ENCODE measurements at places on chromosomes 16 and 17. TPM values are rescaled to one million over a fixed set of nuclear protein-coding genes. Genes with fewer than 3 reads are reported as not detected.

GRCh38 chr17:49359990-49360795 is 1.9 kb downstream of the ZNF652 start:
- DNase-seq = no peak

DNA sequence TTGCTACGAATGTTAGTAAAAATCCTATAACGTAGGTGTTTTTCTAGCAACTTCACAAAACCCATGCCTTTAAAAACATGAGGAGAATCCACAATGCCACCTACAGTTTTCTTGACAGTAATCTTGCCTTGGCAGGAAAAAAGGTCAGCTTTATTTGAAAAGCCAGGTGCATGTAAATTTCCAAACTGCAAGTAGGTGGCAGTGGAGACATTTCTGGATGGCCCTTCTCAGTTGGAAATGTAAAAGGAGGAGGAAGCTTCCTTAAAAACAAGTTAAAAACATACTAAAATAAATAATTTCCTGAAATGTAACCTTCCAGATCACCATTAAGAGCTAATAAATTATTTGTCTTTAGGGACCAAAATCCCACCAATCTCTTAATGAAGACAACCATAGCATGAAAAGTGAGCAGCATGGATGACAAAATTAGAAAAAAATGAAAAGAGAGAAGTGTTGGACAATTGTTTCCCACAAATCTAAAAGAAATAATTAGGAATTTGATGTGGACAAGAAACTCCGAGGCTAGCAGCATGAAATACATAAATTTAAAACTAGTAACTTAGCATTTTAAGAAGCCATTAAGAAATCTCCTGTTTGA is 152.2 kb downstream of the SNX11 start:
- no peak for DNase-seq

- no peak for DNase-seq
These were observed 430 bp downstream of the HAPSTR1 start for GRCh38 chr16:9091867-9092281.

DNA sequence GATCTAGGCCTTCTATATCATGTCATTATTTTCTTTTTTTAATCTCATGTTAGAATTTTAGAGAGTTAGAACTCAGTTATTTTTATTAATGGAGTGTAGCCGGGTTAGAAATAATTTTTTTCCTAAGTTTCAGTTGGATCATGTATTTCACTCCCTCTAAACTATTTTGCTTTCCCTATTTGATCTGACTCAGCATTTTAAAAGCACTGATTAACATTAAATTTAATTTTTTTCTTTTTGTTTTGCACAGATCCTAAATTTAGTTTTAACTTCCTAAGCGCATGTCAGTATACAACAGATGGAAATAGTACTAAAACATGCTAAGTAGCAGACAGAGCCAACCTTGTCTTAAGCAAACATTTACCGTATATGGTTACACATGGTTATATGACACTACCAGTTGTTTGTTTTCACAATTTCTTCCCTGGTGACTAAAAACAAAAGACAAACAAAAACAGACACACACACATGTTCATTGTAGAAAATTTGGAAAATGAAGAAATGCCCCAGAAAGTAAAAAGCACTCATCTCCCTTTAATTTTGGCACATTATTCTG is 33.6 kb upstream of the RAB11FIP4 start:
- DNase-seq = no peak

- no peak for DNase-seq
These were observed 39.6 kb upstream of the RHOT1 start for GRCh38 chr17:32102646-32103186.

DNA sequence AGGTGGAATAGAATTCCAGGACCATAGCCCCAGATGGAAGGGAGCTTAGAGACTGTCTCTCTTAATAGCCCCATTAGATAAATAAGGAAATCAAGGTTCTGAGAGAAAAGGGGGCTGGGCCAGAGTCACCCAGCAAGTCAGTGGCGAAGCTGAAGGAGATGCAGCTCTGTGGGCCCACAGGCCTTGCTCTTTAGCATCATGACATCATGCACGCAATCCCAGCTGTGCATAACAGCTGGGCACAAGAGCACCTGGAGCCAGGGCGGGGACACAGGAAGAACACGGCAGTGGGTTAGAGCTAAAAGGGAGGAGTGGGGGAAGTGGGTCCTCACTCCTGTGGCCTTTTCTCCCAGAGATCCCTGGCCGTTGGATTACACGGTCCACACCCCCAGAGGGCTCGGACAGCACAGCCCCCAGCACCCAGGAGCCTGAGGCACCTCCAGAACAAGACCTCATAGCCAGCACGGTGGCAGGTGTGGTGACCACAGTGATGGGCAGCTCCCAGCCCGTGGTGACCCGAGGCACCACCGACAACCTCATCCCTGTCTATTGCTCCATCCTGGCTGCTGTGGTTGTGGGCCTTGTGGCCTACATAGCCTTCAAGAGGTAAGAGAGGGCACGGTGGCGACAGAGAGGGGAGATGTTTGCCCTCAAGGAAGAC is 15.1 kb downstream of the NGFR start:
- DNase-seq = no peak

DNA sequence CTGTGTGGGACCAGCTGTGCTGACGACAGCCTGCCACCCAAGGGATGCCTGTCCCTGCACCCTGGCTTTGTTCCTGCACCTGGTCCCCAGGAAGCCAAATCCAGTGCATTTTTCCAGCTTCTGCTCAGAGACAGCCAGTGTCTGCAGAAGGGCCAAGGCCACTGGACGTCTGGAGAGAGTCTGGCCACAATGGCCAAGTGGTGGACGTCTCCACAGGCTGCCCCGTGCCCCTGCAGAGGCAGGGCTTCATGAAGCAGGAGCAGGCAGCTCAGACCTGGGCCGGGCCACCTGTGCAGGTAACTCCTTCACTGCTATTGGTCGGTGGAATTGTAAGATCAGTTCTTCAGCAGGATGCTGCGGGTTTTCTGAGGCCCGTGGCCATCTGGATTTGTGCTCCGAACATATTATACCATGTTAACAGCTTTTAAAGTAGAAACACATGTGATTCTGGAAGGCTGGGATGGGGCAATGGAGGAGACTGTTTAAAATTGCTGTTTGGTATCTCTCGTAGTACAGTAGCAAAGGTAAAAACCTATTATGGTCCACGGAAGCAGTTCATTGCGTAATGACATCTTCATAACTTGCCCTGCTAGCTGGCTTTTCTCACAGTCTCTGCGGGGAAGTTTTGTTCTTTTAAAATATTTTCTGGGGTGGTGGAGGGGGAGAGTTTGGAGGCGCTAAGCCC is 185.3 kb downstream of the CCDC182 start:
- no peak for DNase-seq

GRCh38 chr17:81697261-81698044 is 5.7 kb upstream of the MRPL12 start:
- DNase-seq = no peak

DNA sequence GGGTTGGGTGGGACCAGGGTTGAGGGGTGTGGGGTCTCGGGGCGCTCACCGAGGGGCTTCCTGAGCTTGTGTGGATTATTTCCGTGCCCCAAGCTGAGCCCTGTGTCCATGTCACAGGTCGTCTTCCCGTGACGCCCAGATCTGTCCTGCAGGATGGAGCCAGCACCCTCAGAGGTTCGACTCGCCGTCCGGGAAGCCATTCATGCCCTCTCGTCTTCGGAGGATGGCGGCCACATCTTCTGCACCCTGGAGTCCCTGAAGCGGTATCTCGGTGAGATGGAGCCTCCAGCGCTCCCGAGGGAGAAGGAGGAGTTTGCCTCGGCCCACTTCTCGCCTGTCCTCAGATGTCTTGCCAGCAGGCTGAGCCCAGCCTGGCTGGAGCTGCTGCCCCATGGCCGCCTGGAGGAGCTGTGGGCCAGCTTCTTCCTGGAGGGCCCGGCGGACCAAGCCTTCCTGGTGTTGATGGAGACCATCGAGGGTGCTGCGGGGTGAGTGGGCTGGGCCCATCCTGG is 1.0 kb downstream of the TELO2 start:
- no peak for DNase-seq

GRCh38 chr17:63495491-63495890 is 18.6 kb downstream of the ACE start:
- no peak for DNase-seq

- no peak for DNase-seq
These were observed 13.8 kb downstream of the SMIM5 start for GRCh38 chr17:75647061-75647460.

- no peak for DNase-seq
These were observed 3.4 kb upstream of the MLLT6 start for GRCh38 chr17:38701504-38702165.

DNA sequence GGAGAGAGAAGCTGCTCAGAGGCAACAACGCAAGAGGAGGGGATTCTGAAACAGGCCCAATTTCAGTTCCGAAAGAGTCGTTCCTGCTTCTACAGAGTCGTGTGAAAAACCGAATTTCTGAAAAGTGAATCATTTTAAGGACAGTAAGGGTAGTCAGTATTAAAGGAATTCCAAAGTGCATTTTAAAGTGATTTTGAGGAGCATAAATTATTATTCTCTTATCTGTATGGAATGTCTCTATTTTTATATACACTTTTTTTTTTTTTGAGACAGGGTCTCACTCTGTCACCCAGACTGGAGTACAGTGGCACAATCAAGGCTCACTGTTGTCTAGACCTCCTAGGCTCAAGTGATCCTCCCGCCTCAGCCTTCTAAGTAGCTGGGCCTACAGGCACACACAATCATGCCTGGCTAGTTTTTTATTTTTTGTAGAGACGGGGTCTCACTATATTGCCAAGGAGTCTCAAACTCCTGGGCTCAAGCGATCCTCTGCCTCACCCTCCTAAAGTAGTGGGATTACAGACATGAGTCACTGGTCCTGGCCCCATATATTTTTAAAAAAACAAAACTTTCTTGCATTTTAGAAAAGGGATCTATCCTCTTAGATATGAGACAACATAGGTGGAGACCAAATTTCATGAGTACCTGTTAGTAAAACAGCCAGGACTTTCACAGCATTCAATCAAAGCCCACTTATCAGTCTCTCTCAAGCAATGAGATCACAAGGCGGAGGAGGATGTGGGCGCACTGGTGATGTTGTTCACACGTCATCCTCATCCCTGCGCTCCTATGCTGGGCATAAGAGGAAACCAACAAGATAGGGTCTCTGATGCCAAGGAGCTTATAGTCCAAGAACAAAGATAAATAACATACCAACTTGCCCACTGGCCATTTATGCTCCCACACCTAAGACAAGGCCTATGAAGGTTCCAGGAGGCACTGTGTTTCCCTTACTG is 53.2 kb downstream of the SMG6 start:
- DNase-seq = no peak

- peak; percentile 55 for DNase-seq
These were observed 181.3 kb downstream of the IRF8 start for GRCh38 chr16:86080131-86080875.

- DNase-seq = no peak
These were observed 14.4 kb downstream of the CACNB1 start for GRCh38 chr17:39183045-39183444.

DNA sequence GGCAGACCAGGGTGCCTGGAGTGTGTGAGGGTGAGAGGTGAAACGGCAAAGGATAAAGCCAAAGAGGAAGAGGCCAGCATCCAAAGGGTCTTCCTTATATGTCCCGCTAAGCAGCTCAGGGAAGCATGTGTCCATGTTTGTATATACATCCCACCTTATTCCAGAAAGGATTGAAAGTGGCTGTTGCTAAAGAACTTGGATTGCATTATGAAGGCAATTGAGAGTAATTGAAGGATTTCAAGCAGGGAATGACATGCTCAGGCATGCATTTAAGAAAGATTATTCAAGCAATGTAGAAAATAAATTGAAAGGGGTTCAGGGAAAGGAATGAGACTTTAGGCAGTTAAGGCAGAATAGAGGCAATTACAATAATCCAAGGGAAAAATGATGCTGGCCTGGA is 237.6 kb upstream of the SOX9 start:
- DNase-seq = no peak

- no peak for DNase-seq
These were observed 31.2 kb downstream of the XYLT1 start for GRCh38 chr16:17439580-17439979.

GRCh38 chr16:73858326-73858725 is 438.3 kb upstream of the PSMD7 start:
- no peak for DNase-seq

DNA sequence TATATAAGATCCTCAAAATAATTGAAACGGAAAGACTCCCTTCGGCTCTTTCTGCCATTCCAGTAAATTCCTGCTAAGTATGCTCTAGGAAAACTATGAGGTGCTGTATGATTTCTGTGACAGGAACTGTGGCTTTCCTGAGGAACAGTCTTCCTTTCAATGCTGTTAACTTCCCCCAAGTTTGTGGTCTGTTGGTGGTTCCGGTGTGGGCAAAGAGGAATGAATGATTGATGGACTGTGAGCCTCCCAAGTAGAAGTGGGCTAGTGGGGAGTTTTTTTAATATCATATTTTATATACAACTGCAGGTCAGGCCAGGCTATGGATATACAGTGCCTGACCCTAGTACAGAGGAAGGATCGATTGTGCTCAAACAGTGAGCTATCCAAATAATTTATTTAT is 560.7 kb upstream of the RBFOX1 start:
- DNase-seq = no peak

DNA sequence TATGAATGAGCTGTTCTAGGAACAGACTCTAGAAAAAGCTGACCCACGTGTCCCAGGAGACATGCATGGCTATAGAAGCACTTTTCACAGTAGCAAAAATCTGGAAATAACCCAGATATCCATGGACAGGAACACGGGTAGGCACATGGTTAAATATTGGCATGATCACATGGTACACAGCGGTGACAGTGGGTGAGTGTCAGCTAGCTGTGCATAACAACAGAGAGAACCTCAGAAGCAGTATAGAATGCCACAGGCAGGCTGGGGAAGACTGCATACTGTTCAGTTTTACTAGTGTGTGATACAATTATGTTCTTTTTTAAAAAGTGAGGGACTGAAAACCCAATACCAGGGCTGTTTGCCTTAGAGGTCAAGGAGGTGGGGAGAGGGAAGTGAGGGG is 31.4 kb downstream of the EPN2 start:
- no peak for DNase-seq

DNA sequence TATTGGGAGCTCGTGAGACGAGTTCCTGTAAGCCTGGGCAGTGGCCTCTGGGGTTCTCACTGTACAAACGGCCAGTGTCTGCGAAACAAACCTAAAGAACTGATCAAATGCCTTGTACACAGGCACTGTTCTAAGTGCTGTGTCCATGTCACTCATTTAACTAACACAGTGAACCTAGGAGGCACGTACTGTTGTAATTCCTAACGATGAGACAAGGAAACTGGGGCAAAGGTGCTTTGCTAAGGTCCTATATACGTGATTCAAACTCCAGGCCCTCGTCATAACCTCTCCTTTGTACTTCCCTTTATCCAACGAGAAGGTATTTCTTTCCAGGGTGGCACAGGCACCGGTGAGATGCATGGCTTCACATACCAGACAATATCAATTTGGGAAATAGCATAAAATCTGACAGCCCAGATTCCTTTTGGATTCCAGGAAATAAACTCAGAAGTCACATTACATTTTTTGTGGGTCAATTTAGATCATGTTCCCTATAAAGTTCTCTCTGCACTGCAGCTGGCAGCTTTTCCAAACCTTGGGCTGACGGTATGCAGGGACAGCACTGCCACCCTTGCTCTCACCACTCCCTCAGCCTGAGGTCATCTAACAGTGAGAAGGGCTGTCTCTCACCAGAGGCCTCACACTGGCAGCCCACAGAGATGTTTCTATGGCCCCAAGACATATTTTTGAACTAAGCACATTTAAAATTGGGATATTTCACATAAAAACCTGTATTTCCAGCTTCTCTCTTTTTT is 18.3 kb downstream of the GLYR1 start:
- DNase-seq = no peak

The CACNG5 gene
- not detected for total RNA-seq

The ZNF423 gene
- 13.5 TPM for total RNA-seq

The DLX3 gene
- 0.48 TPM for total RNA-seq

The KRT13 gene
- total RNA-seq = not detected

The EXOC3L1 gene
- 4.1 TPM for total RNA-seq

The PKMYT1 gene
- 0.58 TPM for total RNA-seq

The GCGR gene
- 0.26 TPM for total RNA-seq

The HS3ST3A1 gene
- 0.22 TPM for total RNA-seq

The TBC1D3I gene
- total RNA-seq = 0.19 TPM

Data from mesenteric fat pad (tissue), 1 donor.